ENCODE measurements at places on chromosomes 11 and 22.

GRCh38 chr22:21003782-21004181, 1.9 kb upstream of the THAP7 start:
- DNase-seq = no peak

- no peak for DNase-seq
Measured at GRCh38 chr11:99695106-99695505, 674.4 kb downstream of the CNTN5 start.

GRCh38 chr11:3094223-3094824, 37.1 kb upstream of the CARS1 start:
- DNase-seq = no peak

GRCh38 chr11:130278745-130279144, 36.0 kb downstream of the ZBTB44 start:
- DNase-seq = no peak

DNA sequence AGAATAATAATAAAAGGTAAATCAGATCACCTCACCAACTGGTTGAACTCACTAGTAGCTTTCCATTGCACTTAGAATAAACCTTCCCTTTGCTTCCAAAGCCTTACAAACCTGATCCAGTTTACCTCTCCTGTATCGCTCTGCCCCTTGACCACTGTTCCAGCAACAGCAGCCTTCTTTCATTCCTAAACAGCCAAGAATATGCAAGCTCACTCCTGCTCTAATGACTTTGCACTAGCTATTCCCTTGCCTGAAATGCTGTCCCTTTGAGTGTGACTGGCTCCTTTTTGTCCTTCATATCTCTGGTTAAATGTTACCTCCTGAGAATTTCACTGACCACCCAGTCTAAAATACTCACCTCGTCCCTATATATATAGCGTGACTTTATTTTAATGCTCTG, 9.6 kb upstream of the PIK3C2A start:
- DNase-seq = no peak

- DNase-seq = no peak
Measured at GRCh38 chr22:48950151-48950915, 877.3 kb downstream of the BRD1 start.

GRCh38 chr11:132840660-132841059, 691.6 kb downstream of the OPCML start:
- no peak for DNase-seq

DNA sequence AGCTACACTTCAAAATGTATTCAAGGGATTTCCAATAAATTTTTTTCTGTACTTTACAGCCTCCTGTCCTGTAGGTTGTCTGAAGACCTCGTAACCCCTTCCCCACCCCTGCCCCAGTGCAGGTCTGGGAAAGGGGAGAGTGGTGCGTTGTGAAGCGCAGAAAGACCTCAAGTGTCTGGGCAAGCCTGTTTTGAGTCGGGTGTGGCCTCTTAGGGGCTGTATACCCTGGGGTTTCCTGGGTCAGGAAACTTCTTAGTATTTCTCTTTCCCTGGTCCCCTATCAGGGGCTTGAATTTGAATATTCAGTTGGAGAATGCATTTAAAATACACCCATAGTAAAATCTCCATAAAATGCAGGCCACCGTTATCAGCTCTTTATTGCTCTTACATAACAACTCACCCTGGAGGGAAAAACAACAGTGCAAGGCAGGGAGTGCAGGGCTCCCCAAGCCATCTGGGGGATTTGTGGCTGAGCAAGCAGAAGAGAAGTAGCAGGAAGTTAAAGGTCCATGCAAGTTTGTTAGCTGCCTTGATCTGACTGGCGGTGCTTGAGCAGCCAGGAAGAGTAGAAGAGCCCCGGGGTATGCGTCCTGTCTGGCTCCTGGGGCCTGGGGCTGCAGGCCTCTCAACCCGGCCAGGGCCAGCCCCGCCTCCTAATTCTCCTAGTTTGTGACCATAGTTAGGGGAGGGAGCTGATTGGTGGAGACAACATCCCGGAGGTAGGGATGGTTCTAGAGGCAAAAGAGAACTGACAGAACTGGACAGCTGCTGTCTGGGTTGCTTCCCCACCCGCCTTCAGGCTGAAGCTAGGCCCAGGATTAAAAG, 25.7 kb downstream of the ARHGAP1 start:
- DNase-seq = no peak

DNA sequence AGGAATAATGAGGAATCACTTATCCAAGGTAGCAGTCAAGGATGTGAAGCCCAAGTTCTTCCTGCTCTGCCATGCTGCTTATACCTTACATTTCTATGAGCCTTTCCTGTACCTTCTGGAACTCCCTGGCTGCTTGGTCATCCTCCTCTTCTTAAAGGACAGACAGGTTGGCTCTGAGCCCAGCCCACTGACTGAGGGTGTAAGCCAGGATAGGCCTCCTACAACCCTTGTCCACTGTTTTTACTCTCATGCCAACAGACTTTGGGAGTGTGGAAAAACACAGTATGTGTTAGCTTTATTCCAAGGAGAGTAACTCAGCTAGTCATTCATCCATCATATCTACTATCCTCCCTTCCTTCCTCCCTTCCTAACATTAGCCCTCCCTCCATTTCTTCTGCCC, 47.5 kb downstream of the IRAG1 start:
- no peak for DNase-seq

- DNase-seq = no peak
Measured at GRCh38 chr11:116207019-116207418, 565.8 kb downstream of the BUD13 start.
